Activated T-helper 1 cell treated with anti-CD3 and anti-CD28 coated beads, Interleukin-2, amount 50 U/mL, for 16 hours (primary cell): ENCODE measurements at places on chromosomes 1 and 21.

DNA sequence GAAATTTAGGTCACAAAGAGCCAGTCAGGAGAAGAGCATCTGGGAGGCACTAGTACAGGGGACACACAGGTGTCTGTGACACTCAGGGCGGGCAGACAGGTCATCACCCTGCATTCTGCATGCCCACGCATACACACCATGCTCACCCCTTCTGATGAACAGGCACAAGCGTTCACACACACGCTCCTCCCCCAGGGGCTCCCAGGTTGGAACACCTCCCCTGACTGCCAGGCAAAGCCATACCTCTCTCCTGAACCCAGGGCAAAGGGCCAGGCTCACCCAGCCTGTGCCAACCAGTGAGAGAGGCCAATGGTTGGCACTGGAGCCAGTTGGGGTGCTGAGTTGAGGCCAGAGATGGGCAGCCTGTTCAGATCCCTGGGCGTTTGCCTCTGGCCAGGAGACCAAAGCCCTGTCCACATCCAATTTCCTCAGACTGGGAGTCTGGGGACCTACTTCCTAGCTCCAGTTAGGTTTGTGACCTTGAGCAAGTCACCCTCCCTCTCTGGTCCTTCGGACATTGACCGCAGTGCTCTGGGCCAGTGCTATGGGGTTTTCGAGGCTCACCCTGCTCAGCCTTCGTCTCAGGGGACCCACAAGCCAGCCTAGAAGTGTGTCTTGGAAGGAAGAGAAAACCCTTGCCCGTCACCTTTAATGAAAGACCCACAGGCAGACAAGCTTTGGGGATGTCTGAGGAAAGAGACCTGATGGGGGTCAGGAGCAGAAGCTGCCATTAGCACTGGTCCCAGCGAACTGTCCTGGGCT lies 5.8 kb upstream of the LAD1 start:
- DNase-seq: no peak

DNA sequence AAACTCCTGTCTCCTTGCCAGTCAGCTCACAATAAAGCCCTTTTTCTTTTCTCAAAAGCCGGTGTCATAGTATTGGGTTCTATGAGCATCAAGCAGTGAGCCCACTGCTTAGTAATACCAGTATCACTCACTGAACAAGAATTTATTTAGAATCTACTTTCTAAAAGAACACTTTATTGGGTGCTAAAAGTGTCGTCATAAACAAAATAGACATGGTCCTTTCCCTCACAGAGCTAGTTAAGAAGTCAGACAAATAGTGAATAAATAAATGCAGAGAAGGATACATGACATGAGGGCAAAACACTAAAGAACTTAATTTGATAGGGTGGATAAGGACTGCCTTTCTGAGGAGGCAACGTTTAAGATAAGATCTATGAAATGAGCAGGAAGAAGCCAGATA lies 32.2 kb downstream of the EVI5 start:
- DNase-seq: no peak

DNA sequence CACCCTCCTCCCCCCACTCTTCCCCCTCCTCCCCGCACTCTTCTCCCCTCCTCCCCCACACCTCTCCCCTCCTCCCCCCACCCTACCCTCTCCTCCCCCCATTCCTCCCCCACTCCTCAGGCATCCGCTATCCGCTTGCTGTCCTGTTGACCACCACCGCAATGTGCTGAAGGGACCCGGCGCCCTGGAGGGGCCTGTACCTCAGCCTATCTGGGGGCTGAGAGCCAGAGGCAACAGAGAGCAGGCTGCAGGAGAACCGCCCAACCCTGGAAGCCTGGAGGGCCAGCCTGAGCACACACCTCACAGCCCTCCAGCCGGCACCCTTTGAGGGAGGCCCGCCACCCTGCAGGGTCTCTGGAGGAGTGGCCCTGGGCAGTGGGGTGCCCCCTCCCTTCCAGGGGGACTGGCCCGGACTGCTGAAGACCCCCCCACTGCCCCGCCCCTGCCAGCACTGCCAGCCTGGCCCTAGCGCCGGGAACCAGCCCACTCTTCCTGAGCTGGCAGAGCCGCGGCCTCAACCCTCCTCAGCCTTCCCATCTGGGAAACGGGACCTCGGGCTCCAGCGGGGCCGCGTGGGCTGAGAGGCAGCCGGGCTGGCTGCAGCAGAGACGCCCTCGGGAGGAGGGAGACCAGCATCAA lies 1.2 kb downstream of the C1QTNF12 start:
- no peak for DNase-seq

DNA sequence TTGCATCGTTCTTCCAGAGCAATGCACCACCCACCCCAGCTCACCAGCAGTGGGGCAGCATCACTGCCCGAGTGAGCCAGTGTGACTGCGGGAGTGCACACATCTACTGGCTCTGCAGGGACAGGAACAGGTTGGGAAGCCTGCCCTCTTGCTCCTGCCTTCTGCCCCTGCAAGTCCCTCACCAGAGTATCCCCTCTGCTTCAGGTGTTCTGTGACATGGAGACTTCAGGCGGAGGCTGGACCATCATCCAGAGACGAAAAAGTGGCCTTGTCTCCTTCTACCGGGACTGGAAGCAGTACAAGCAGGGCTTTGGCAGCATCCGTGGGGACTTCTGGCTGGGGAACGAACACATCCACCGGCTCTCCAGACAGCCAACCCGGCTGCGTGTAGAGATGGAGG lies 4.2 kb downstream of the ANGPTL7 start:
- DNase-seq: no peak

DNA sequence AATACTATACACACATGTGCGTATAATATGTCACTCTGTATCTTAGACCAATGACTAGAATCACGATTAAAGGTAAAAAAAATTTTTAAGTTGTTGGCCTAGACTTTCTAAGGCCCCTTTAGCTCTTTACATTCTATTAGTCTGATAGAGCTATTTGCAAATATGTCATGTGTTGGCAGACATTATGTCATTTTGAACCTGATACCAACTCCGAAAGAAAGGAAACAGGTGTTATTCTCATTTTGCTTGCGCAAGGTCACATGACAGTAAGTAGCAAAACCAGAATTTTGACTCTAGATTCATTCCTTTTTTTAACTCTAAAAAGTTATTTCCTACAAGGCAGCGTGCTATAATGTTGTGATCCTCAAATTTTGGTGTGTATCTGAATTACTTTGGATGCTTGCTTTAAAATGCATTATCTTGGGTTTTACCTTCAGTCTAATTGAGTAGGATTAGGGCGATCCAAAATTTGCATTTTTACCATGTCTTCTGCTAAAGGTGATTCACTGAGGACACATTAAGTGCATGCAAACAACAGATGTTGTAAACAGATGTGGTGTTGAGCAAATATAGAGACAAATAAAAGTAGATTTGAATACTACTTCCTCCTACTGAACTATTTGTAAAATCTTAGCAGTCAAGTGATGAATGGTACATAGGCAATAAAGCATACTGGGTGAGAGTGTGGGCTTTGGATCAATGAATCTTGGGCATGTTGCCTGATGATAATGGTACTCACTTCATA lies 63.5 kb upstream of the KIAA1614 start:
- DNase-seq: no peak
